Skin of body (tissue), 3 donors: ENCODE measurements at places on chromosomes 11 and 22. TPM values are rescaled to one million over a fixed set of nuclear protein-coding genes. Genes with fewer than 3 reads are reported as not detected.

Gene CNIH2
- total RNA-seq, result 0.59 TPM

Gene UBQLNL
- 0.49 TPM for total RNA-seq

- DNase-seq, result no peak
Observed at GRCh38 chr22:38311323-38311620, 6.0 kb downstream of the CSNK1E start.

Gene PHOX2A
- not detected for total RNA-seq

GRCh38 chr11:129322941-129323340, 52.7 kb upstream of the BARX2 start:
- DNase-seq, result no peak

DNA sequence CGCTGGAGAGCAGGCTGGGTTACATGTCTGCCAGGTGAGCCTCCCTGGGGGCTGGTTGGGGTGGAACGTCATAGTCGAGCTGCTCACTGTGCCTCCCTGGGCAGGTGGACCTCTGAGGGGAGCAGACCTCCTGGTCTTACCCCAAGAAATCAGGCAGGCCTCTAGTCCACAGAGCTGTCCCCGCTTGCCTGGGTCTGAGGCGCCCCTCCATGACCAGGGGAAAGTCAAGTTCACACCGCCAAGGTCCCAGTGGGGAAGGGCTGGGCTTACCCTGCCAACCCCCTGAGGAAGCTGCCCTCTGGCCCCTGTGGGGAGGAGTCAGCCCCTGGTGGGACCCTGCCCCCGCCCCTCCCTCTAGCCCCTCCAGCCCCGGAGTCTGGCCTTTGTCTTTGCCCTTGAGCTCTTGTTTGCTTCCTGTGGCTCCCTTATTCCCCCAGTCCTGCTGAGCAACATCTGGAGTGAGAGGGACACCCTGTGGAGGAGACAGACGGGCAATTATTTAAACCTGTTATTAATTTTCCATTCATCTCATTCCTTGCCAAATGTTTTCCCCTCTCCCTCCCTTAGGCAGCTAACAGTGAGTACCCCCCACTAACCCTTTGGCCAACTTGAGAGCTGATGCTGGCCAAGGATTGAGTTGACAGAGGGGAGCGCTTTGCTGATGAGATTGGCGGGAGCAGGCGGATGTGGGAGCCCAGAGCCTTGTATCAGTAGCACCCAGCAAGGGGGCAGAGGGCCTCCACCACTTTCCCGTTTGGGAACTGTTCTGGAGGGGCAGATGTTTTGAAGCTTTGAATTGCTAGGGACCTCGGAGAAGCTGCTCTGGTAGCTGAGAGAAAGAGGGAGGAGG, 83.4 kb downstream of the CEP164 start:
- DNase-seq, result peak; percentile 21

DNA sequence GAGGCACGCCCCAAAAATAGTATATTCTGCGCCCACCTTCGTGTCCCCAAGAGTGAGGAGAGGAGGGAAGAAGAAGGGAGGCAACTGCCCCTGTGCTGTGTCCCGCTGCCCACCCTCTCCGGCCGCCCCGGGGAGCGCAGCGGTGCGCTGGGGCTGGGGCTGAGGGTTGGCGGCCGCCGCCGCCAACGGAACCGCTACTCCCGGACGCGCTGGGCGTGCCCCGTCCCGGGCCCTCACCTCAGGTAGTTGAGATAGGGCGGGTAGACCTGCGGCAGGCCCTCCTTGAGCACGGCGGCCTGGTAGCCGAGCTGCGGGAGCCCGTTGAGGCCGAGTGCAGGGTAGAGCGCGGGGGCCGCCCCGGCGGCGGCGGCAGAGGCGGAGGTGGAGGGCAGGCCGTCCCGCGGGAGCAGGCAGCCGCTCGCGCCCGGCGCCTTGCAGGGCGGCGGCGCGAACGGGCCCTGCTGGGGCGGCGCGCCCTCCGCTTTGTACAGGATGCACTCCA, 2.4 kb downstream of the PGR start:
- DNase-seq, result no peak

DNA sequence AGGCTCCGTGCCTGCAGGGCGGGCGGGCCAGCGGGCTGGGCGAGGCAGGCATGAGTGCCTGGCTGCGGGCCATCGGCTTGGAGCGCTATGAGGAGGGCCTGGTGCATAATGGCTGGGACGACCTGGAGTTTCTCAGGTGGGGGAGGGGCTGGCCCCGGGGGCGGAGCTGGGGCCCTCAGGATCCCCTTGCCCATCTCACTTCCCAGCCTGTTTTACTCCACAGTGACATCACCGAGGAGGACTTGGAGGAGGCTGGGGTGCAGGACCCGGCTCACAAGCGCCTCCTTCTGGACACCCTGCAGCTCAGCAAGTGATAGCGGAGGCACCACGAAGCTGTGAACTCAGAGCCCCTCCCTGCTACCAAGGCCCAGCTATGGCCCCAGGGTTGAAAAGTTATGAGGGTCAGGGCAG, 5.9 kb downstream of the PHOX2A start:
- DNase-seq, result no peak

Gene VSIG2
- total RNA-seq, result 0.20 TPM

Gene SCGB1A1
- not detected for total RNA-seq

DNA sequence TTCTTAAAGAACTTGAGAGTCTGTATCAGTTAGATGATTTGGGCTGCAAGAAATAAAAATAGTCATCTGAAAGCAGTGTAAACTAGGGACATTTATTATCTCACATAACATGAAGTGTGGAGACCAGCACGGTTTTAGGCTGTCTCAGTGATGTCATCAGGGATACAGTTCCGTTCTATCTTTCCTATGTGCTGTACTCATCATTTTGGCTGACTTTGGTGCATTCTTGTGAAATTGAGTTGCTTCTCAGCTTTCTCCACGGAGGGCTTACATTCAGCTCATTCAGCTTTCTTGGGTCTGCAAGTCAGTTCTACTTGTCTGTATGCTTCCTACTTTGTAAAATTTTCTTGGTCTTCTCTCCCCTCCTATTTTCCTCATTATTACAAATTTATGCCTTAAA, 51.8 kb upstream of the LIN7C start:
- DNase-seq, result no peak

DNA sequence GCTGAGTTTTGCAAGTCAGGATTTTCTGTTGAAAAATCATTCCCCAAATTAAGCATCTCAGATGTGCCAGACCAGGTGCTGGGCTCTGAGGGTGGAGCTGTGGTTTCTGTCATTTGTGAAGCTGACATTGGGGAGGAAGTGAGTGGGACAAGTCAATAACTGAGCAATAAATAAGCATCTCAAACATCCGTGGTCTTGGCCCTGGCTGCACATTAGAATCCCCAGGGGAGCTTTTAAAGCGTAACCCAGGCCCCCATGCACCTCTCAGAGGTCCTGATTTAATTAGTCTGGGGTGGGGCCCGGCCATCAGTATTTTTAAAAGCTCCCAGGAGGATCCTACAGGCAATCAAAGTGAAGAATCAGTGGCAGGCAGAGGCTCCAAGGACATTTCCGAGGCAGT, 420.0 kb downstream of the MN1 start:
- DNase-seq, result no peak

GRCh38 chr11:134498326-134499139, 86.5 kb upstream of the B3GAT1 start:
- no peak for DNase-seq

GRCh38 chr11:118148856-118149255, 3.8 kb downstream of the SCN4B start:
- DNase-seq, result no peak

Gene DMC1
- 5.6 TPM for total RNA-seq

Gene C11orf65
- total RNA-seq, result 1.5 TPM

DNA sequence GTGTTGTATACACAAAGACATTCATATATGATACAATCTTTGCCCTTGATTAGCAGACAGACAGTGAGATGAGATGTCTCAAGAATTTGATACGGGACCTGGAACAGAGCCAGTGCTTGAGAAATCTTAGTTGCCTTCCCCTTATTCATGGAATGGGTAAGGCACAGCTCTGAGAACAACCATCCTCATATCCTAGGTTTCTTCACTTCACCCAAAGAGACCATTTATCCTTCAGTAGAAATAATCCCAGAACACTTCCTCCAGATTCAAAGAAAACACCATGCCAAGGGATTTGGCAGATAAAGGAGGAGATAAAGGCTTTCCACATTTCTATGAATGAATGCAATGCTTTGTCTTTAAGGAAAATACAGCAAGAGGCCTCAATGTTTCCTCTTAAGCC, 8.8 kb upstream of the IZUMO1R start:
- no peak for DNase-seq

GRCh38 chr11:16454289-16454863, 98.0 kb upstream of the SOX6 start:
- DNase-seq, result no peak

GRCh38 chr11:12543596-12544415, 130.4 kb upstream of the TEAD1 start:
- DNase-seq, result no peak

DNA sequence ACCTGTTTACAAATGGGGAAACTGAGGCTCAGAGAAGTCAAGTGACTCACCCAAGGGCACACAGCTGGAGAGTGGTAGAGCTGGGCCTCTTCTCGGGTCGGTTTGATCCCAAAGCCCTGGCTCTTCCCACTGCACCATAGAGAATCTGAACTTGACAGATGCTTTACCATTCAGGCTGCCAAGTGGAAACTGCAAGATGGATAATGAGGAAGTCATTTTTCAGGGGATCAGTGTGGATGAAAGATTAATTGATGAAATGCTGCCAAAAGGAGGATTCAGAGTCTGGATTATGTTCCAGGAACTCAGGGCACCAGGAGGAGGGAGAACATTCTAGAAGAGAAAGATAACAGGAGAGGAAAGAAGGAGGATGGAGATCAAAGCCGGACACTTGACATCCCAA, 185.9 kb upstream of the ZBED5 start:
- DNase-seq, result no peak

DNA sequence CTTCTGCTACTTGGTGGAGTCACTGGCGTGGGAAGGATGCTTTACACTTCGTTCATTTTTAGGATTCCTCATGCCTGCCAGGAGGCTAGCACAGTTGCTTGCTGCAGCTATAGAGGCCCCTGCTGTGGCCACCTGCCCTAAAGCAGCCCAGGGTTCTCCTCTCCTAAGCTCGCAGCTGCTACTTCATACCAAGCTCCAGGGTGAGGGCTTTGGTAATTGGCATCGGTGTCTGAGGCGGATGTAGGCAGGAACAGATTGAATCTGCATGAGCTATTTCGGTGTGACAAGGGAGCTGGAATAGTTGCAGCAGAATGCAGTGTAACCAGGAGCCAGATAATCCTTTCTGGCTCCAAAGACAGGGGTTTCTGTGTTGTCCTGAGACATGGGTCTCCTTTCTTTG, 133.1 kb downstream of the MICAL2 start:
- DNase-seq, result no peak

Gene KCNE3
- total RNA-seq, result 3.9 TPM

Gene TRIM29
- total RNA-seq, result 206 TPM

GRCh38 chr11:119356349-119357031, 10.0 kb upstream of the MFRP start:
- peak; percentile 86 for DNase-seq

- peak; percentile 19 for DNase-seq
Observed at GRCh38 chr22:31313366-31314147, 21.3 kb upstream of the PIK3IP1 start.

Gene SLC22A8
- not detected for total RNA-seq

DNA sequence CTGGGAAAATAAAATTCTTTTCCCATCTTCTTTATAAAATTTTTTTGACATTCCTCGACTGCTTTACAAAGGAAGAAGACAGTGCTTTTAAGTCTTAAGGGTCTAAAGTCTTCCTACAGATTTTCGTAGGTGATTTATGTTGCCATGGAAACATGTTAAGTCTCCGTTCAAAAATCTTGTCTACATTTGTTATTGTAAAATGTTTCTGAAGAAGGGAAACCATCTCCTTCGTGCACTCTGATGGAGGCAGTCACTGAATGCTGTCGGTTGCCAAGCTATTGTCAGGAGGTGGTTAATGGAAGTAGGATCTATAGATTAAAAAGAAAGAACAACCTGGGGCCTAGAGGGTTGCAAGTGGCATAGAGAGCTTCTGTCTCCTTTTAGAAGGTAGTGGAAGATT, 52.6 kb downstream of the MAP6 start:
- DNase-seq, result no peak

- no peak for DNase-seq
Observed at GRCh38 chr11:89516496-89516895, 25.3 kb upstream of the NOX4 start.

GRCh38 chr11:532527-532985, 2.8 kb downstream of the HRAS start:
- no peak for DNase-seq

DNA sequence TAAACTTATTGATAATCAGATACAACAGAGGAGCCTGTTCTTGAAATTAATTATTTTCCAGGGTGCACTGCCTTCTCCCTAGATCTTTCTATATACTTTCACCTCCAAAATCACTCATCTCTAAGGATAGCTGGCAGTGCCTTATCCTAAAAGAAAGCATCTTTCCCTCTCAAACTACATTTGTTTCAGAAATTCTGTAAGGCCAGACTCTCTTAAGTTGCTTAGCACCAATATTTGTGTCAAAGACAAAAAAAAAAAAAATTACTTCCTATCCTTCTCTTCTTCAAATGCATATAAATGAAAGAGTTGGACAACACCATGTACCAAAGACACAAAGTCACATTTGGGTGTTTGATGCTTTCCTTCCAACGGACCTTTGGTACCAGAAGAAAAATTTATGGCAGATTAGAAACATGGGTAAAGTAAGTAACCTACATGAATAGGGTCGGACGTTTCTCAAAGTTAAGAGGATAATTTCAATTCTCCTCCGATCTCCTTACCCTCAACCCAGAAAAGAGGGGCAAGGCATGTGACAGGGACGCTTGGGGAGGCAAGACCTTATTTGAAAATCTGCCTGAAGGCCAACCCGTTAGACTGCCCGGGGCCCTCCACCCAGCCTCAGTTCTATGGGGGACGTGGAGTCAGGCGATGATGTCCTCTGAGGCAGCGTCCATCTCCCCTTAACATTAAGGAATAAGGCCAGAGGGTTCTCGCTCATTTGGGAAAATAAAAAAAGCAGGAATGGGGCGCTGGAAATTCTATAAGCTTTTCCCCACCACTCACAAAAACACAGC, 66.3 kb downstream of the ETS1 start:
- DNase-seq, result no peak

Gene SHISA8
- total RNA-seq, result not detected

Gene PLAAT4
- total RNA-seq, result 3.5 TPM

Gene ASCL2
- total RNA-seq, result 1.7 TPM

Gene SLC17A6
- total RNA-seq, result 0.10 TPM

DNA sequence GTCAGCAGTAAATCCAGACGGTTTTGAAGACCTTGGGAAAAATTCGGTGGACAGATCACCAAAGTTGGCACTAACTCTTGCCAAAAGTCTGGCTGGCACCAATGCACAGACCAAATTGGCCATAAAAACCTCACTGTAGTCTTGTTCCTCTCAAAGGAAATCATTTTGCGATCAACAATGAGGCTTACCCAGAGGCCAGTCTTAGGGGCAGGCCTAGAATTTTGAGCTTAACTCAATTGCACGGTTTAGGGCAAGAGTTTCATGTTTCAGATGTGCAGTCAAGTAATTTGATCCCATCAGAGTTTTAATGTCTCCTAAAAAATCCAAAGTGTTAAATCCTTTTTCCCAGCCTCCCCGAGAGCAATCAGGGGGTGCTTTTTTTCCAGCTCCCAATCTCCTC, 19.0 kb downstream of the MPPED2 start:
- DNase-seq, result peak; percentile 32

Gene FLRT1
- 1.6 TPM for total RNA-seq
